ENCODE measurements at places on chromosomes 11 and 22.

DNA sequence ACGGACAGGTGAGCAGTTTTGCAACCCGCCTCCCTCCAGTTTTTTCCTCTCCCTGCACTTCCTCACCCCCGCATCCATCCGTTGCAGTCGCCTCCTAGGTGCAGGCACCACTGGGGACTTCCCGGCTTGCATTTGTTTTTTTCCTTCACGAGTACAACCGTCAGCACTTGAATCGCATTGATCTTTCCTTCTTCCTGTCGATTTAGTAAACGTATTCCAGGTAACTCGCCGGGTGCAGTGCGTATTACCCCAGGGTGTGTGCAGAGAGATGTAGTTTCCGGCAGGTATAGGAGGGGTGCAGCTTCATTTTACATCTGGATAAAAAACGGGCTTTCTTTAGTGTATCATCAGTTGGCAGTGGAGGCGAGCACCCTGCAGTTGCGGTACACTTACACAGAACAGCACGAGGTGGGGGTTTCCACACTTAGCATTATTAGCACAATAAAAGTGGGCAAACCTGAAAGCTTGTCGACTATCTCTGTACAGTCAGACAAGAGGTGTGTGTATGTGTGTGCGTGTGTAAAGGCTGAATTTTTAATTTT is at the start of gene SORL1-AS1:
Gene SORL1-AS1, minus strand, starts transcription at position 359 of the 542 bp plus-strand sequence.
- DNase-seq = peak; percentile 82

GRCh38 chr11:118789501-118790356 is 1.2 kb downstream of the DDX6 start:
- peak; percentile 73 for DNase-seq

DNA sequence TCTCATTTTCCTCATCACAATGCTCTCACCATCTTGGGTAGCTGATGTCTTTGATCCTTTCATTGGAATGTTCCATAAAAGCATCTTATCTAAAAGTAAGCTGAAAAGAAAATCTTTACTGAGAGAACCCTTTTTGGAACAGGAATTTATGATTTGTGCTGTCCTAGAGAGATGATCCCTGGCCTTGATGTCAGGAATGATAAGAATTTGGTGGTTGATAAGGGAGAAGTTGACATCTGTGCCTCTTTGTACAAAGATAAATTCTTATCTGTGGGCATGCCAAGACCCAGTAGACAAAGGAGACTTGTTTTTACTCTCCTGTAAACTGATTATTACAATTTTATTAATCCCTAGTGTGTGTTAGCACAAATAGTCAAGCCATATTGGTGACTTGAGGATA is 36.9 kb downstream of the NAALAD2 start:
- no peak for DNase-seq

- DNase-seq = no peak
Measured at GRCh38 chr11:75780888-75781287, 12.3 kb downstream of the DGAT2 start.

- DNase-seq = no peak
Measured at GRCh38 chr11:33291004-33291777, 34.0 kb downstream of the HIPK3 start.

GRCh38 chr11:1302461-1303125 is 6.8 kb downstream of the TOLLIP start:
- DNase-seq = no peak

DNA sequence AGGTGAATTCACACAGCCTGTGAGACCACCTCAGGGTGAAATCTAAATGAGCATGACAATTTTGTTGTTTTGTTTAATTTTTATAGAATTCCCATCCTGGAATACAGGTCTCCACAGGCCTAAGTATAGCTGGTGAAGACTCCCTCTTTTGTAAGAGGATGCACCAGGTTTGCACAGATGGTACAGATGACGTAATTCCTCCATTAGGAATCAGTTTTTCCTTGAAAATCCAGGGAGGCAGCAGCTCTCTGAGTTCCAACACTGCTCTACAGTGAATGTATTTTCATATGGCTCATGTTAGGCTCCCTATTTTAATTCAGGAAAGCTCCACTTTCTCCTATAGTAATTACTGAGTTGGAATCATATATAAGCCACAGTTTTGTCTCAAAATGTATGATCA is 47.2 kb downstream of the USP28 start:
- no peak for DNase-seq

- no peak for DNase-seq
Measured at GRCh38 chr11:129658526-129658867, 157.2 kb upstream of the TMEM45B start.

DNA sequence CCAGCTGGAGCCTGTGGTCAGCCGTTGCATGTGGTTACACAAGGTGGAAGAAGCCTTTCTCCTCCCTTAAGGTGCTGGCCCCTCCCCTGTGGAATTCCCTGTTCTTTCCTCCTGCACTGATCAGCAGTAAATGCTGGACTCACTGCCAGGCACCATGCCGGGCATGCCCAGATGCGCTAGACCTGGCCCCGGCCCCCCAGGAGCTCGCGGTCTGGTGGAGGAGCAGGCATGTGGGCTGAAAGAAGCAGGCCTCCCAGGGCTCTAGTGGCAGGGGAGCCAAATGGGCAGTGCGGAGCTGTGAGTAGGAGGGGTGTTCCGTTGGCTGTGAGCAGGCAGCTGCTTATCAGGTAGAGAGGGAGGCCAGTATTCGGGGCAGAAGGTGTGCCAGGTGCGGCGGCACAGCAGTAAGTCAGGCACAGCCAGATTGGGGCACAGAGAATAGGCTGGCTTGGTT is 10.2 kb downstream of the DGKZ start:
- no peak for DNase-seq

GRCh38 chr22:29141078-29141688 is 64.5 kb upstream of the EMID1 start:
- DNase-seq = no peak

GRCh38 chr11:454043-454442 is 4.0 kb downstream of the PTDSS2 start:
- DNase-seq = no peak

- DNase-seq = peak; percentile 21
Measured at GRCh38 chr11:104700609-104701008, 197.7 kb downstream of the CASP12 start.

DNA sequence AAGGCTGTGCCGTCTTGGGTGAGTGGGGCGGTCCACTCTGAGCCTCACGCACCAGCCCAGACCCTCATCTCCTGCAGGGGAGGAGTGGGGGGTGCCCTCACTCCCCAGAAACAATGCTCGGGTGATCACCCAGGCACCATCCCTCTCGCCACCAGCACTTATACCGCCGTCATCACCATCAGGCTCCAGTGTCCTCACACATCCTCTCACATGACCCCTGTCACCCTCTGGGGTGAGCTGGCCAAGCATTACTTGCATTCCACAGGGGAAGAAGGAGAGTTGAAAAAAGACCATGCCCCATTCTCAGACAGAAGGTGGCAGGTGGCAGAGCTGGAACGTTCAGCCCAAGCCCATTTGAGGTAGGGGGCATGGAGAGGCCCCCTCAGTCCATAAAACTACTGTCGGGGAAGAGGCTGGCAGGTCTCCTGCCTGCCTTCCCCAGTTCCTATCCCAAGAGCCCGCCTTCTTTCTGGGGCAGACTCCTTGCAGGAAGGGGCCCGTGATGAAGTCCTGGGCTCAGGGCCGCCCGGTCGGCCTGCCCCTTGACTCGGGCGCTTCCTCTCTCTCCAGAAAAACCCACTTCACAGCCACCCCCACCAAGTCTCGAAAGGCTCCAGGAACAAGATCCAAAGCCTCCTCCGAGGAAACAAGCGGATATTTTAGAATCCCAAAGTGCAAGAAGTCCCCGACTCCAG is 153.3 kb downstream of the DSCAML1 start:
- no peak for DNase-seq

GRCh38 chr11:132623511-132623910 is 908.8 kb downstream of the OPCML start:
- DNase-seq = no peak

DNA sequence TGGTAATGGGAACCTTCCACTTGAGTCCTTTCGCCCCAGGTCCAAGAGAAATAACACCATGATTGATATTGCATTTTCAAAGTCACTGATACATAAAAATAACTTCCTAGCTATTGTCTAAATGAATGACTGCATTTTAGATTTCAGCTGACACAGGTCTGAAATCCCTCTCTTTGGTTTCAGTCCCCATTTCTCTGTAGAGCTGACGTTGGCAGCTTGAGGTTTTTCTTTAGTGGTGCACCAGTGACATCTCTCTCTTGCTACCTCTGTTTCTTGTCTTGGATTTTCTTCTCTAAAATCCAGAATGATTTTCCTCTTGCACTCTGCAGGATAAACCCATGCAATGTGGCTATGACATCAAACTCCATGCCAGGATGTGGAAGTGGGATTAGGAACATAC is 31.7 kb upstream of the SORL1 start:
- DNase-seq = no peak

DNA sequence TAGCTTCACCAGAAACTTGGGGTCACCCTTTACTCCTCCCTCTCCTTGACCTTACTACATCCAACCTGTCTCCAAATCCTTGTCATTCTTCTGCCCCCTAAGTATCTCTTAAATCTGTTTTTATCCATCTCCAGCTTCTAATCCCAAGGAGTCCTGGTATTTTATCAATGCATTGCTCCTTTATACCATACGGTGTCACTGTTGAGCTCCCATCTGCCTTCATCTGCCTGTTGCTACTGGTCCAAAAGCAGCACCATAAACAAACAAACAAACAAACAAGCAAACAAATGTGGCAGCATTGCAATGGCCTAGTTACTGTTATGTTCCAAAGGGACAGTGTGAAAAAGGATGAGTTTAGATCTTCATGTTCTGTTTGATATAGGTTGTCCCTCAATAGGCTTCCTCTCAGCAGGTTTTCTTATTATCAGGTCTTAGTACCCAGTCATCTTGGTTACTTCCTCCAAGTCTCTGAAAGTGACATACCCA is 34.2 kb downstream of the DNHD1 start:
- DNase-seq = peak; percentile 66

DNA sequence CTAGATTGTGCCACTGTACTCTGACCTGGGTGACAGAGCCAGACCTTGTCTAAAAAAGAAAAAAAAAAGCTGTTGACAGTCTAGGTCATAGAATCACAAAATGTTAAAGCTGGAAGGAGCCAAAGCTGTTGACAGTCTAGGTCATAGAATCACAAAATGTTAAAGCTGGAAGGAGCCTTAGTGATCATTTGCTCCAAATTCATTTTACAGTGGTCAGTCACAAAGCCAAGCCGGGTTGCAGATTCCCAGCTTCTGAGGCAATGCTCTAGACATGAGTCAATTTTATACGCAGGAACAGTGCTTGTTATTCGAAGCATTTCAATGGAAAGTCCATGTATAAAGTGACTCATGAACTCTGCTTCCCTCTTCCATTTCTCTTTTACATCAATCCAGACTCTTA is 47.4 kb downstream of the SYT13 start:
- no peak for DNase-seq

DNA sequence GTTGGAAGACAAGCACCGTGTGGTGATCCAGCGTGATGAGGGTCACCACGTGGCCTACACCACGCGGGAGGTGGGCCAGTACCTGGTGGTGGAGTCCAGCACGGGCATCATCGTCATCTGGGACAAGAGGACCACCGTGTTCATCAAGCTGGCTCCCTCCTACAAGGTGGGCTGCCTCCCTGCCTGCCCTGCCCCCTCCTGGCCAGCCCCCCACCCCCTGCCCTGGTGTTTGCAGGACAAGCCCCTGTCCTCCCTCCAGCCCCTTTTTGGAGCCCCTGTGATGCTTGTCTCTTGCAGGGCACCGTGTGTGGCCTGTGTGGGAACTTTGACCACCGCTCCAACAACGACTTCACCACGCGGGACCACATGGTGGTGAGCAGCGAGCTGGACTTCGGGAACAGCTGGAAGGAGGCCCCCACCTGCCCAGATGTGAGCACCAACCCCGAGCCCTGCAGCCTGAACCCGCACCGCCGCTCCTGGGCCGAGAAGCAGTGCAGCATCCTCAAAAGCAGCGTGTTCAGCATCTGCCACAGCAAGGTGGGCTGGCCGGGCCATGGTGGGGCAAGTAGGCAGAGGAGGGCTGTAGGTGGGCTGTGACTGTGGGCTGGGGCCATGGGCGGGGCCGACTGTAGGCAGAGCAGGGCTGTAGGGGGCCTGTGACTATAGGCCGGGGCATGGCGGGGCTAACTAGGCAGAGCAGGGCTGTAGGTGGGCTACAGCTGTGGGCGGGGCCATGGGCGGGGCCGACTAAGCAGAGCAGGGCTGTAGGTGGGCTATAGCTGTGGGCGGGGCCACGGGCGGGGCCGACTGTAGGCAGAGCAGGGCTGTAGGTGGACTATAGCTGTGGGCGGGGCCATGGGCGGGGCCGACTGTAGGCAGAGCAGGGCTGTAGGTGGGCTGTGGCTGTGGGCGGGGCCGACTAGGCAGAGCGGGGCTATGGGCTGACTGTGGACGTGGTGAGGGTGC is 13.6 kb downstream of the MUC2 start:
- DNase-seq = no peak

- no peak for DNase-seq
Measured at GRCh38 chr11:35507688-35508087, 17.7 kb downstream of the PAMR1 start.

GRCh38 chr11:64996710-64997380 is at the start of gene BATF2:
Gene BATF2 (minus strand): TSS chr11:64996971. CDS start chr11:64996914, 57 bp downstream.
- no peak for DNase-seq

DNA sequence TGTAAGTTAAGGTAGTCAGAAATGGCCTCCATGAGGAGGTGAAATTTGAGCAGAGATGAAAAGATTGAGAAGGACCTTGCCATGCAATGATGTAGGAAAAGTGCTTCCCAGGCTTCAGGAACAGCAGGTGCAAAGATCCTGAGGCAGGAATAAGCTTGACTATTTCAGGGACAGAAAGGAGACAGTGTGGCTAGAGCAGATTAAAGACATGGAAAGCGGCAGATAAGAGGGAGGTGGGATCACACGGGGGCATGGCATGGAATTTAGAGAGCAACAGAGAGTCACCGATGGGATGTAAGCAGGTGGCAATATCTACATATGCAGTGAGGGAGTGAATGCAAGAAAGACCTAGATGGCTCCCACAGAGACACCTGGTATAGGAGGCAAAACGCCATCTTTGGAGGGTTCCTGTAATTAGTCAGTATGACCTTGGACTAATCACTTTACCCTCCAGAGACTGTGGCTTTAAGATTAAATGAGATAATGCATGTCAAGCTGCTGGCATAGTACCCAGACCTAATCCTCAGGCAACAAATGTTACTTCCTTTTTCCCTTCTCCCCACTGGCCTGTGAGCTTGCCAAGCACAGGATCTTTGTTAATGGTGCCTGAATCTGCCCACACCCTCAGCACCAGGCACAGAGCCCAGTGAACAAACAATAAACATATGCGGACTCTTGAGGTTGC is 24.6 kb upstream of the ACER3 start:
- DNase-seq = no peak

GRCh38 chr22:48845356-48845936 is 982.2 kb downstream of the BRD1 start:
- no peak for DNase-seq

DNA sequence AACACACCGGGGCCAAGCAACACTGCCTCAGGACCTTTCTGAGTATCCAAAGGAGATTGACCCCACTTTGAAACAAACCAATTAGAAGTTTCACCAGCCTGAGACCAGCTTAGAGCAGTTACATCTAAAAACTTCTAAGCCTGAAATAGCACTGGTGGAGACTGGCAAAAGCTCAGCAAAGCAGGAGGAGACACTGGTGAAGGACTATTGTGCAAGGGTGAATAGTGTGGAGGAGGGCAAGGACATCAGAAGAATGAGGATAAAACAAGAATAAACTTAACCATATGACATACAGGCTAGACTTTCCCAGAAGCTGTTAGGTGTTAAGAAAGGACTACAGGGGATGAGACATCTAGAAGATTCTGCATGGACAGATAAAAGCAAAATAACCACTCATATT is 152.4 kb downstream of the FCHSD2 start:
- DNase-seq = no peak
